EH (cell line): ENCODE measurements at places on chromosomes 13 and 19.

- DNase-seq = no peak
Measured at GRCh38 chr19:5706876-5707573, 12.9 kb downstream of the LONP1 start.

- DNase-seq = peak; percentile 63
Measured at GRCh38 chr13:79423801-79424642, 18.0 kb upstream of the RBM26 start.

- DNase-seq = no peak
Measured at GRCh38 chr13:24223341-24224231, 63.1 kb downstream of the SPATA13 start.

DNA sequence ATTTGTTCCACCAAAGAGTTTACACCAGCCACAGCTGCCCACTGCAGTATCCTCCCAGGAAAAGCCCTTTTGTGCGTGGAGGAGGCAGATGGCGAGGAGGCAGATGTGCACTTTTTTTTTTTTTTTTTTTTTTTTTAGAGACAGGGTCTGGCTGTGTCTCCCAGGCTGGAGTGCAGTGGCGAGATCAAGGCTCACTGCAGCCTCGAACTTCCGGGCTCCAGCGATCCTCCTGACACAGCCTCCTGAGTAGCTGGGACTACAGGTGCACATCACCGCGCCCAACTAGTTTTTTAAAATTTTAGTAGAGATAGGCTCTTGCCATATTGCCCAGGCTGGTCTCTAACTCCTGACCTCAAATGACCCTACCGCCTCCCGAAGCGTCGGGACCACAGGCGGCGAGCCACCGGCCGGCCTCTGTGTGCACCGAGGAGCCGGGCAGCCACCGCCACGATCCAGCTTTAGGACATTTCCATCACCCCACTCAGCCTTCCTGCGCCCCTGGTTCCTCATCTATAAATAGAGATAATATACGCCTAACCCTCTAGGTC, 563 bp upstream of the PDCD5 start:
- DNase-seq = no peak

GRCh38 chr19:6687114-6687513, 17.2 kb upstream of the TNFSF14 start:
- no peak for DNase-seq

DNA sequence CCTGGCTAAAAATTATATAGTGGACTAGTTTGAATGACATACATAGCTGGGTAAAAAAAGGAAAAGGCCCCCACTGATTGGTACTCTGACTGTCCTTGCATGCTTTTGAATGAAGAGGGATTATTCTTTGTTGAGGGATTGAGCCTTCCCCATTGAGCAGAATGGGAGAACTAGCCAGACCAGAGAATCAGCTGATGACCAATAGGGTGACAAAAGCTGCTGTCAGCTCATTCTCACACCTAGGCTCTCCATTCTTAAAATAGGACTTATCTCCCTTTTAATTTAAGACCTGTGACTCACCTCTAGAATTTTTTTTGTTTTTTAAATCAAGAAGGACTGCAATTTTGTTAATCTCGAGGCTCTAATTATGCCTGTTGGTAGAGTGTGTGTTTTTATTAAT, 79.3 kb downstream of the CRYL1 start:
- DNase-seq = no peak

- DNase-seq = no peak
Measured at GRCh38 chr13:69213396-69213795, 894.2 kb upstream of the ATXN8OS start.

DNA sequence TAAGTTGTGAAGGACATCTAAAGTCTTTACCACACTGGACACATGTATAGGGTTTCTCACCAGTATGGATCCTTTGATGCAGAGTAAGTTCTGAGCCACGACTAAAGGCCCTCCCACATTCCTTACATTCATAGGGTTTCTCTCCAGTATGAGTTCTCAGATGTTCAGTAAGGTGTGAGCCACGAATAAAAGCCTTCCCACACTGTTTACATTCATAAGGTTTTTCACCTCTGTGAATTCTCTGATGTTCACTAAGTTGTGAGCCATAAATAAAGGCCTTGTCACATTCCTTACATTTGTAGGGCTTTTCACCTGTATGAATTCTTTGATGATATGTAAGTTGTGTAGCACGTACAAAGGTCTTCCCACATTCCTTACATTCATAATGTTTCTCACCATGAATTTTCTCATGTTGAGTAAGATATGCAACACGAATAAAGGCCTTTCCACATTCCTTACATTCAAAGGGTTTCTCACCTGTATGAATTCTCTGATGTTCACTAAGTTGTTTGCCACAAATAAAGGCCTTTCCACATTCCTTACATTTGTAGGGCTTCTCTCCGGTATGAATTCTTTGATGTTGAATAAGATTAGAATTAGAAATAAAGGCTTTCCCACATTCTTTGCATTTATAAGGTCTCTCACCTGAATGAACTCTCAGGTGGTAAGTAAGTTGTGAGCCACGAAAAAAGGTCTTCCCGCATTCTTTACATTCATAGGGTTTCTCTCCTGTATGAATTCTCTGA, 29.8 kb downstream of the ZNF571 start:
- DNase-seq = no peak

GRCh38 chr13:76245211-76245610, 609.1 kb downstream of the LMO7 start:
- no peak for DNase-seq

GRCh38 chr13:43405457-43405856, 381.3 kb downstream of the ENOX1 start:
- peak; percentile 68 for DNase-seq

- peak; percentile 84 for DNase-seq
Measured at GRCh38 chr13:37475966-37476365, 122.6 kb downstream of the POSTN start.

GRCh38 chr19:5099701-5100221, 130.8 kb downstream of the KDM4B start:
- DNase-seq = no peak
